ENCODE measurements at places on chromosomes 1 and 21.

DNA sequence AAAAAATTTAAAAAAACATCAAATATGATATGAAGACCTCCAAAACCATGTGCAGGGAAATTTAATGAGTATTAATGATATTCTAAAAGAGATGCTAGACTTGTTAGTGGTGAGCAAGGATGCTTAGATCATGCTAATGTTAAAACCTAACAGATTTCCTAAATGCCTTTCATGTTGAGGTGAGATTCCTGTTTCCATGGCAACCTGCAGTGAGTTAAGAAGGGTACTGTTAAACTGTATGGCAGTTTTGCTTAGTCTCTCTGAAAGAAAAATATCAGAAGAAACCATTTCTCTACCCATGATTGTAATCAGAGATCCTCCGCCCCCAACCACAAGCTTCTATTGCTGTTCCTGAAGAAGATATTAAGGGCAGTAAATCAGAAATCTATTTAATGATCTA is 321.6 kb upstream of the LRRC7 start:
- DNase-seq, result no peak

DNA sequence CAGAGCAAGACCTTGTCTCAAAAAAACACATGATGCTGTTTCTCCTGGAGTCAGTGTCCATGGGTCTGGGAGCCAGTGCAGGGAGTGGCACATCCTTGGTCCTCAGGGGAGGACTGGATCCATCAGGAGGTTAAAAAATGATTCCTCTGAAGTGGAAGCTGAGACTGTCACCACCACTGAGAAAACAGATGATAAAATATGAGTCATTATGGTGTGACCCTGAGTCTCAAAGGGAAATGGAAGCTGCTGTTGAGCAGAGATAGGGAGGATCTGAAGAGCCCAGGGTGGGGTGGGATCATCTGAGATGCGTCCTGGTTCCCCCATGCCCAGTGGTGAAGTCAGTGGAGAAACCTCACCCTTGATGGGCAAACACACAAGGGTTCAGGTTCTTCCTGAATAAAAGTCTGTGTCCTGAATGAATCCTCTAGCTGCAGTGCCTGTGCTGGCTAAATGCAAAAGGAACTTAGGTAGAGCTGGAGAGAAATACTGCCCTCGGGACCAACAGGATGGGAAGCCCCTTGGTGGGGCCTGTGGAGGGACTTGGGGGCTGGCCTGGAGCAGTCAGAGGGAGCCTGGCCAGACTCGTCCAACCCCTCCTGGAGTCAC is 61.6 kb upstream of the TENT5B start:
- no peak for DNase-seq

- no peak for DNase-seq
Observed at GRCh38 chr21:32351428-32351827, 41.4 kb downstream of the URB1 start.

GRCh38 chr1:193042766-193043691 is 16.1 kb downstream of the UCHL5 start:
- no peak for DNase-seq

DNA sequence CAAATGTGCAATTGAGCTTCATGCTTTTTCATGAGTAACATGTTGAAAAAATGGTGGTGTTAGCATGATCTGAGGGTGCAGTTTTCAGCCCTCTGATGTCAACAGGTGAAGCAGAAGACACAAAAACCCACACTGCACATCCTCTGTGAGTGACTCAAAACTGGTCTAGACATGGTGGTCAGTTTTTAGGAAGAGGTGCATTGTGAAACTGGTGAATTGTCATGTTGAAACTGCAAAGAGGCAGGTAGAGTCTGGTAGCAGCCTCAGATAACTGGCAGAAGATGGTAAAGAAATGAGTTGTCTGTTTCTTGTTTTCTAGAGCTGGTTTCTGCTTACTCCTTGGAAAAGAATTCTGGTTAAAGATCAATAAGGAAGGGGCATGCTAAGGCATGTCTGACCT is 97.3 kb upstream of the HMCN1 start:
- DNase-seq, result no peak

DNA sequence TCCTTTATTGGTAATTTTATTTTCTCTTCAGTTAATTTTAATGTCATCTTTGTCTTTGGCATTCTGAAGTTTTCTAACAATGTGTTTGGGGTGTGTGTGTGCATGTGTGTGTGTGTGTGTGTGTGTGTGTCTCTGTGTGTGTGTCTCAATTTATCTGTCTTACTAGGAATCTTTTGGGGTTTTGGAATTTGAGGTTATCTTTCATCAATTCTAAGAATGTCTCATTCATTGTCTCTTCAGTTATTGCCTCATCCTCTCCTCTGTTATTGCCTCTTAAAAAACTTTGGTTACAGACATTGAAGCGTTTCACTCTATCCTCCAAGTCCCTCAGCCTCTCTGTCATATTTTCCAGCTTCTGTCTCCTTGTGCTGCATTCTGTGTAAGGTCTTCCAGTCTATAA is 18.1 kb upstream of the SAMD13 start:
- DNase-seq, result no peak

- DNase-seq, result no peak
Observed at GRCh38 chr1:179178950-179179349, 50.5 kb downstream of the ABL2 start.

GRCh38 chr1:226226601-226227000 is 3.1 kb downstream of the MIXL1 start:
- no peak for DNase-seq

- DNase-seq, result no peak
Observed at GRCh38 chr1:2331200-2331544, 60.2 kb downstream of the MORN1 start.

- DNase-seq, result no peak
Observed at GRCh38 chr21:28111151-28111619, 881.5 kb downstream of the LTN1 start.
